ENCODE measurements at places on chromosomes 7 and 10.

DNA sequence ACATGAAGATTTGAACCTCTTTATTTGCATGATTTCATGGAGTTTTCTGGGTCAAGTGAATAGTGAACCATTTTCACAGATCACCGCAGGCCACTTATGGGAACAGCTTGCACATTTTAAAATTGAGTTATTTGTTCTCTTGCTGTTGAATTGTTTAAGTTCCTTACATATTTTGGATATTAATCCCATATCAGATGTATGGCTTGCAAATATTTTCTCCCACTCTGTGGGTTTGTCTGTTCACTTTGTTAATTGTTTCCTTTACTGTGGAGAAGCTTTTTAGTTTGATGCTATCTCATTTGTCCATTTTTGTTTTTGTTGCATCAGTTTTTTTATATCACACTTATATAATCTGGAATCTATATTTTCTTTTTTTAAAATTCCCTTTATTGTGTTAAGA lies 14.1 kb upstream of the ZC3HAV1L start:
- DNase-seq = no peak

DNA sequence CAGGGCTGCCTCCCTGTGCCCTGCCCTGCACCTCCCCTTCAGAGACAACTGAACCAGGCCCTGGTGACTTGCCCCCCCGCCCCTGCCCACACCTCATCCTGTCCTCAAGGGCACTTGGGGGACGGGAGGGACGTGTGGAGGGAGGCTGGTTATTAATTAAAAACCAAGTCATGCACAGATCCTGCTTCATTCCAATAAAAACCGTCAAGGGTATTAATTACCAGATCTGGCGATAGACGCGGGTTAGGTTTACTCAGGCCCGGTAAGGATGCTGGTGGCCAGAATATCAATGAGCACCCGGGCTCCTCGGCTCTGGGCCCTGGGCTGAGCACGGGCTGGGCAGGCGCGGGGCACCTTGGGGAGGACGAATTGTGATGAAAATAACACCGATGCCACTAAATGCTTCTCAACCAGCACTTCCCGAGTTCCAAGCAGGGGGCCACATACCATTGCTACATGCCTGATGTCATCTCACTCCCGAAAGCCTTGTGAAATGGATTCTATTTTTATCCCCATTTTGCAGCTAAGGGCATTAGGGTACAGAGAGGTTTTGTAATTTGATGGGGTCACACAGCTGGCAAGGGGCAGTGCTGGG lies 24.5 kb upstream of the GTF2IRD1 start:
- DNase-seq = no peak

DNA sequence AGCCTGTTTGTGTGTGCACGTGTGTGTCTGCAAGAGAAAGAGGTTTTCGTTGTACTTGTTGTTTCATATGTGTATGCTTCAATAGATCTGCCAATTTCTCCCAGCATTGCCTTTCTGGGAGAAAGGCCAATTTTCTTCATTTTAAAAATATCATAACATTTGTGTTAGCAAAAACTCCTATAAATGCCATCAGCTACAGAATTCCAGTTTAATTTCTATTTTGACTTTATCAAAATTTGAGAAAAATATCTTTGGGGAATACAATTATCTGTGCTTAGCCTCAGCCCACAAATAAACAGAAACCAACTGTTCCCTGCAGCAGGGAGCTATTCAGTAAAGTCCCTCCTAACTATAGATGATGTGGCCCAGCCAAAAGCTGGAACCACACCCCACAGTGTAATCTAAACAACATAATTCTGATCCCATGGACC lies 68.3 kb upstream of the MGMT start:
- no peak for DNase-seq

DNA sequence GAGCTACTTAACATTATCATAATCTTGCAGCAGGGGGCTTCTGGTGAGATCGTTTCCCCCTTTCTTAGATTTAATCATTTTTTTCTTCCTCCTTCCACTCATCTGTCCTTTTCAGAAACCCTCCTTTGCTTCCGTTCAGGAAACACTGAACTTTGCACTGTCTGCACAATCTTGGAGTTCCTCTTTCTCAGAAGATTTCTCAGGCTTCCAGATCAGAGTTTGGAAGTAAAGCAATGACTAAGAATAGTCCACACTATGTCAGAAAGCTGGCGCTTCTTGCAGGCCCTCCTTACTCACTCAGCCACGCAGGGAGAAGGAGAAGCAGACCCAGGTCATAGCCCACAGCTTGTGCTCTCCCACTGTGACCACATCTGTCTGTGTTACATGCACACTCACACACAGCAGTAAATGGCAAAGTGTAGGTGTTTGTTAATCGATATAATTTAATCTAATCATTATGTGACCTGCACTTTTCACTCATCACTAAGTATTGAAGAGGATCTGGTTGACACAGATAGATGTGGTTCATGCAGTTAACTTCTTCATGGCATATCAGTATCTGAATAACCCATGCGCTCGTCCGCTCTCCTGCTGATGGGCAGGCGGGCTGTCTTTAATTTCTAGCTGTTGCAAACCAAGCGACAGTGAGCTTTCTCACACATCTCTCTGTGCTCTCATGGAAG lies 30.2 kb downstream of the ALOX5 start:
- DNase-seq = no peak

GRCh38 chr7:21318916-21319270 lies 109.0 kb upstream of the SP4 start:
- DNase-seq = no peak

- no peak for DNase-seq
Measured at GRCh38 chr10:12795315-12796110, 206.0 kb downstream of the CCDC3 start.

DNA sequence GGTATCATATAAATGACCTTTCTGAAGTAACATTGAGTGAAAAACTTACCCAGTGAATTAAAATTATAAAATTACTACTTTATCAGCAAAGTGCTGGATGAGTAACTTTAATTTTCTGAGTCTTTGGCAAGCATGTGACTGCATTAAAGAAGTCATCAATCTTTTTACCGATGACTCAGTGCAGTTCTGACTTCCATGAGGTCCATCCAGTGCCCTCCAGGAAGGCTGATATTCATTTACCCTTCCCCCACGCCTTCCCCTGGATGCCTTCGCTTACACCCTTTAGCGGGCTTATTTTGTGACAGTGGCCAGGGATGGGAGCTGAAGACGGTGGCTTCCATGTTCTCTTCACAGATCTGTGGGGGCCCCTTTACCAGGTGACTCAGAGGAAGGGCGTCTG lies 572.9 kb upstream of the PFKP start:
- no peak for DNase-seq

DNA sequence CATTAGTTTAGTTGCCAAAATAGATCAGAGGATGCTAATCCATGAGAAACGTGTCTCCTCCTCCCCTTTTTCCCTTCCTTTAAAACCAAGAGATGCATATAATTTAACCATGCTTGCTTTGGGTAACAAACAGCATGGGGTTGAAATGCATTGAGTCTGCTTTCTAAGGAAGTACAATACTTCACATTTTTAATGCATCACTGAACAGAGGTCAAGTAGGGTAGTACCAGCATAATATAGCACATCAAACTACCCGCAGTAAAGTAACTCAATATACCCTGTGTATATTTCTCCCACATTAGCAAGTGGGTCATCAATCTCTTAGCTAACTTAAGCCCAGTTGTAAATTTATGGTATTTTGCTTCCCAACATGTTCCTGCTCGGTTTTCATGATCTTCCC lies 239.3 kb upstream of the SEMA3C start:
- no peak for DNase-seq

DNA sequence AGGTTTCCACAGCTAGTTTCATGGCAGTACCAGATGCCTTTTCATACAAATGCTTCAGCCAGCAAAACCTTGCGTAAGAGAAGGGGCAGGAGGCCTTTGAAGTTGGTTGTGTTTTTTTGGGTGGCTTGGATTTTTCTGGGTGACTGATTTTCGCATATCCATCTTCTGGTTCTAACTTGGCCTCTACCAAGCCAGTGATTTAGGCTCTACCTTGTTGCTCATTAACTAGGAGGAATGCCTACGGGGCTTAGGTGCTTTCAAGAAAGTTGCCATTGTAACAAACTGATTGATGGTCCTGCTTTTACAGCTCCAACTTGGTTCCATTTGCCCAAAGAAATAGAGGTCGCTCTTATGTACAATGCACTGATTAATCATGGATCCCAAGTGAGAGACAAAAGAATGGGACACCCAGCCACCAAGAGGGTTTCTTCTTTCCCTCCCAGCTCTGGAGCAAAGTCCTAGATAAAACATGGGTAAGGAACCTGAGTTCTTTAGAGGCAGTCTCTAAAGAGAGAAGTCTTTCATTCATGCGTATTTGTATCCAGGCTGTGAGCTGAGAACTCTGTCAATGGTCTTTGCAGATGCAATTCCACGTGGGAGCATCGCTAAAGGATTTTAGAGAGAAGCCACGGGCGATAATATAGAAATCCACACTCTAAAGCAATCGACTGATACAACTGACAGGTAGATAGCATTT lies 92.1 kb upstream of the FGFR2 start:
- no peak for DNase-seq

DNA sequence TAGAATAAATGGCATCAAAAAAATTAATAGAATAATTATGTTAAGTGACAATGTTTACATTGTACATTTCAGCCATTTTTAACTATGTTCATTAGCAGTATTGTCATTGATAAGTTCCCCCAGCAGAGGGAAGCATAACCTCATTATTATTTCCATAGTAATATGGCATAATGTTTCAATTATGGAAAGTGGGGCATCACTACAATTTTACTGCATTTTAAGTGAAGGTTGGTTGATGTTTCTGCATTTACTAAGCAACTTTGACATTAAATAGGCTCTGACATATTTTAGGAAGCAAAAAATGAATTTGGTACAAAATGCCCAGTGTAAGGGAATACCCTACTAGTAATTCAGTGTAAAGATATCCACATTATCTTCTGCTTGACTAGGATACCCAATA lies 218.3 kb downstream of the SEMA3A start:
- no peak for DNase-seq

DNA sequence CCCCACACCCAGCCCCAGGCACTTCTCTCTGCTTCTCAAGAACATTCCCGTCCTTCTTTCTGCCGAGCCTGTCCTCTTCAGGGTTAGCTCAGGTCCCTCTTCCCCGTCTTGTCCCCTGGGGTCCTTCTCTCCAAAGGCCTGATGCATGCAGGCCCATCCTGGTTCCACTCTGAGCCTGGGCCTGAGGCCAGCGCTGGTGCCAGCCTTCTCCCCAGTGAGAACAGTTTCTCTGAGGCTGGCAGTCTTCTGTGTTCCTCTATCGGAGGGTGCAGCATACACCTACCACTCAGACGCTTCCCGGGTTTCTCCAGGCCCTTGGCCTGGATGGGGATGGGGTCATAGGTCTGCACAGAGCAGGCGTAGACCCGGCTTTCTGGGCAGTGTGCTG lies 14.6 kb downstream of the AP5Z1 start:
- DNase-seq = no peak

- no peak for DNase-seq
Measured at GRCh38 chr7:15947754-15948153, 261.3 kb upstream of the MEOX2 start.

DNA sequence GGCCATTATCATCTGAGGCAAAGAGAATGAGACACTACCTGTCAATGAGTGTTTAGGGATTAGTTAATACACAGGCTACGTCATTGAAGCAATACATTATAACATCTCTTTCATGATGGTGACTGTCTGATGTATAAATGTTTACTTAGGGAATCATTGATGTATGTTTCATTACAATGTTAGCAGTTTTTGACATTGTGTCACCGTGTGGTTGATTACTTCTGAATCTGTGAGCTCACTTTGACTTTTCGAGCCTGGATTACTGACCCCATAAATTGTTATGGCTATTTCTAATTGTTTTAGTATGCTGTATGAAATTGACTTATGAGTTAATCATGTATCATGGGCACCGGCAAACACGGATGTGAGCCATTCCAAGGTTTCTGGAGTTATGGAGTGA lies 494.0 kb downstream of the MAGI2 start:
- DNase-seq = no peak

GRCh38 chr10:12635127-12635541 lies 285.8 kb downstream of the CAMK1D start:
- DNase-seq = peak; percentile 15

DNA sequence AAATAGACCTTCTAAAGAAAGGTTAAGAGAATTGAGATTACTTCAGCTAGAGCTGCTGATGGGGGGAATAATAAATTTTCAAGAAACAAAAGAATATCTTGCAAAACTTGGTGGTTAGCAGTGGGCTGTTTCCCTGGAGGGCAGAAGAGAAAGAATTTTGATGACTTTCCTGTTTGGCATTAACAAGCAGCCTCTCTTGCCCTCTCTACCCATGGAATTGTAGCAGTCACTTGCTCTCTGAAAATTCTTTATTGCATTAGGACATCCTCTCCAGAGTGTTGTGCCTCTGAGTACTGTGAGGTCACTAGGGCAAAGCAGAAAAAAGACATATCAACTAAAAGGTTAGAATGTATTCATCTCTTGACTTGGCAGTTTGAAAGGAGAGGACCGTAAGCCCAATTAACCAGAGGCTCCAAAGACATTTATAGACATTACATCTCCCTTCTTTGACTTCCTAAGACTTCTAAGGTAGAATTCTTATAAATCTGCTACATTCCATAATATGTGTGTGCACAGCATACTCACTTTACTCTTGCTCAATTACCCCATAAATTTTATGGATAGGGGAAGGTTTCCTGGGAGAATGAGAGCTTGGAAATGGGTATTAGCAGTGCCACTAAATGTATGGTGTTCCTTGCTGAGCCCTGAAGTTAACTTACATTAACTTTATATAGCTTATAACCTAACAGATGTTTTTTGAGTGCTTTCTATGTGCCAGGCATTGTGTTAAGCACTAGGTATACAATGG lies 215.3 kb downstream of the KIF20B start:
- no peak for DNase-seq

GRCh38 chr7:86942081-86942480 lies 117.4 kb downstream of the ELAPOR2 start:
- no peak for DNase-seq

- DNase-seq = no peak
Measured at GRCh38 chr10:118506671-118507590, 88.5 kb downstream of the PRLHR start.

GRCh38 chr10:69290993-69291392 lies 12.7 kb downstream of the HK1 start:
- DNase-seq = no peak

- no peak for DNase-seq
Measured at GRCh38 chr7:50227726-50228125, 76.8 kb upstream of the IKZF1 start.
